ENCODE measurements at places on chromosomes 13 and 19.

DNA sequence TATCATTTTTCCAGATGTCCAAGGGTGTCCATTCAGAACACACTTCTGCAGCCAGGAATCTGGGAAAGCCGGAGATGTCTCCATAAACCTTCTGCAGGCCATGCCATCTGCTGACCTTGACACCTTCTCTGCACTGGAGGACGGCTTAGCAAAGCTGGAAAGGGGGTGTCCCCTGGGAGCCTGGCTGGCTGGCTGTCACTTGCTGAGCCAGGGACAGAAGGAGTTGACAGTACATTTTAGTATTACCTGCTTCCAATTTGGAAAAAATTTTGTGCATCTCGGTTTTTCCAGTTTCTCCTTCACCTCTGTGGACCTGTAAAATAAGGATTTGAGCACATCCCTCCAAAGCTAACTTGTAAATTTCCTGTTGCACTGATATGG lies 8.1 kb upstream of the CHST8 start:
- no peak for DNase-seq

- DNase-seq: peak; percentile 80
Measured at GRCh38 chr19:49113762-49114629, at the start of gene LIN7B. TSS of gene LIN7B (plus strand) at chr19:49114370. CDS start at chr19:49114405, 35 bp downstream.

DNA sequence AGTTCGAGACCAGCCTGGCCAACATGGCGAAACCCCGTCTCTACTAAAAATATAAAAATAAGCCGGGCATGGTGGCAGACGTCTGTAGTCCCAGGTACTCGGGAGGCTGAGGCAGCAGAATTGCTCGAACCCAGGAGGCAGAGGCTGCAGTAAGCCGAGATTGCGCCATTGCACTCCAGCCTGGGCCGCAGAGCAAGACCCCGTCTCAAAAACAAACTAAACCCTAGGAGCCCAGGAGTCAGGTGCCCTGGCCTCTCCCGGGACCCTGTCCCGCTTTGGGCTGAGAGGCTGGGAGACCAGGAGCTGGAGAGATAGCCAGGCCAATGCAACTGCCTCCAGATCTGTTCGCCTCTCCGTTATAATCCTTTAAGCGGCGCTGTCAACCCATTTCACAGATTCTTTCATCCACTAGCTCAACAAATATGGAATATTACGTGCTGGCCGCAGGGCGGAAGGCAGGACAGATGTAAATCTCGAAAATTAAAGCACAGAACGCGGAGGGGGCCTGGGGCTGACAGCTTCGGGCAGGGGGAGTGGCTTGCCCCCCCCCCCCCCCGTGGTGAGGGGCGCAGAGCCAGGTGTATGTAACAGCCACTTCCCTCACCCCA lies 5.3 kb upstream of the MYBPC2 start:
- no peak for DNase-seq

DNA sequence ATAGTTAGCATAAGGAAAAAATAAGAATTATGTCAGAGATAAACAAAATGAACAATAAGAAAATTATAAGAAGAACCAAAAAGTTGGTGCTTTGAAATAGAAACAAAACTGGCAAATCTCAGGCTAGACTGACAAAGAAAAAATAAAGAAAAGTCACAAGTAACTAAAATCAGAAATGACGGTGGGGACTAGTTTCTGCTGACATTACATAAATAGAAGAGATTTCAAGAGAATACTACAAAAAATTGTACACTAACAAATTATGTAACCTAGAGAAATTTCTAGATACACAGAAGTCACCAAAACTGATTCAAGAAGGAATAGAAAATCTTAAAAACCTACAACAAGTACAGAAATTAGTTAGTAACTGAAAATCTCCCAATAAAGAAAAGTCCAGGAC lies 355.6 kb upstream of the SGCG start:
- DNase-seq: no peak

- DNase-seq: no peak
Measured at GRCh38 chr19:42409477-42409876, 17.7 kb downstream of the LIPE start.

GRCh38 chr19:55173714-55174409 lies 6.2 kb downstream of the SYT5 start:
- peak; percentile 90 for DNase-seq

GRCh38 chr19:43759515-43759914 lies 4.8 kb upstream of the SMG9 start:
- peak; percentile 91 for DNase-seq

DNA sequence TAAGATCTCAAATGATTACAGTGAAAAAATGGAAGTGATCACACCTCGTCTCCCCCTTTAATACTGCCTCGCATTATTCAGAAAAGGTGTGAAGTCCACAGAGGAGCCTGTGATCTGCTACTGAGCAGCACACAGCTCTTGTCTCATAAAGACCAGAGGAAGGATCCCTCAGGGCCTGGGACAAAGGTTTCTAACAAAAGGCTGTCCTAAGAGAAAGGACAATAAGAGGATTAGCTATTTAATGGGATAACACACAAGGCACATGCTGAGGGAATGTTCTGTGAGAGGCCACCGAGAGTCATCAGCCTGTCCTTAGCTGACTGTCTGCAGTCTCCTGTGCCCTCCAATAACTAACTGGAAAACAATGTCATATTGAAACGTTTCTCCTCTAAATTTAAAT lies 26.7 kb downstream of the EBPL start:
- no peak for DNase-seq

GRCh38 chr13:111280681-111281585 lies 39.5 kb upstream of the TEX29 start:
- DNase-seq: peak; percentile 76

- DNase-seq: no peak
Measured at GRCh38 chr13:55948175-55948574, 1192.5 kb upstream of the PRR20A start.
